Effector CD4-positive, alpha-beta T cell (primary cell): ENCODE measurements at places on chromosomes 5 and 9.
A peak's percentile ranks its signal among the peaks of the same experiment; 100 is the strongest.

DNA sequence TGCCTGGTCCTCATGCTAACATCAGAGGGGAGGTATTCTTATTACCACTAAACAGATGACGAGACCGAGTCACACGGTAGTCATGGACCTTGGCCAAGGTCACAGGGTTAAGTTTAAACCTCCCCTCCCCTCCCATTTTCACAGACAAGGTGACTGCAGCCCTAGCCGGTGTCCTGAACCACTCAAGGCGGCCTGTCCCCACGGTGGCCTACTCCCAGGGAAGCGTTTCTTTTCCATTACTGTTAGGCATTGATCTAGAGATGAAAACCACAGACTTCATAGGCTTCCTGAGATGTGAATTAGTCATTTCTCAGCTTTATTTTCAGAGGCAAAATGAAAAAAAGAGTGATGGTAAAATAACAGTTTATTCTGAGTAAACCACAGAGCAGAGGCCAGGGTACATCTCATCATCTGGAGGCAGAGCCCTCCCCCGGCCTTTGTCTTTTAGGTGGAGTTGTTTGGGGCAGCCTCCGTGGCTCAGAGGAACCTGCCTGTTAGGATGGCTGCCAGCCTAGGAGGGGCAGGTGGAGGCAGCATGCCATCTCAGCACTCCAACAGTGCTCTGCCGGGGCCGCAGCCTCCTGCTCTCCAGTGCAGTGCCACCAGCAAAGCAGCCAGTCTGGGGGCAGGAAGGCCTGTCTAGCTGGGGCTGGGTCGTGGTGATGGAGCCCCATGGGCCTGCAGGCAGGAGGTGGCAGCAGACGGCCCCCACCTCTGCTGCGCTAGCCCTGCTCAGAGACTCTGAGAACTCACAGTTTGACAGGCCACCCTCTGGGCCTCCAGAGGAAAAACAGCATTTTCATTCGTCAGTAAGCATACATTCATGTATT is 71.2 kb downstream of the RAPGEF1 start:
- peak; percentile 65 for DNase-seq

DNA sequence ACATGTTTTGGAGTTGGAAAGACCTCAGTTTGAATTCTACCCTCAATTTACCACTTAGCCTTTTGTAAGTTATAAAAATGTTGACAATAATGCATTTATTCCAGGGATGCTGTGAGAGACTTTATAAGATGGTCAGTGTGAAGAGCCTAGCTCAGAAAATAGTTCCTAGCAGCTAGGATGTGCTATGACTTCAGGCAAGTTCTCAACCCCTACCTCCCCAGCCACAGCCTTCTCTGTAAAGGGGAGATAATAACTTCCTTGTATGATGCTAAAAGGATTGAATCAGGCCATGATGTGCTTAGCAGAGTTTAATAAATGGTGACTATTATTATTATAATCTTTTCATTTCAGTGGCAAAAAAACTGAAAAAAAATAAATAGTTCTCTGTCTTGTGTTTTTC is 77.6 kb downstream of the ALDH1A1 start:
- no peak for DNase-seq

DNA sequence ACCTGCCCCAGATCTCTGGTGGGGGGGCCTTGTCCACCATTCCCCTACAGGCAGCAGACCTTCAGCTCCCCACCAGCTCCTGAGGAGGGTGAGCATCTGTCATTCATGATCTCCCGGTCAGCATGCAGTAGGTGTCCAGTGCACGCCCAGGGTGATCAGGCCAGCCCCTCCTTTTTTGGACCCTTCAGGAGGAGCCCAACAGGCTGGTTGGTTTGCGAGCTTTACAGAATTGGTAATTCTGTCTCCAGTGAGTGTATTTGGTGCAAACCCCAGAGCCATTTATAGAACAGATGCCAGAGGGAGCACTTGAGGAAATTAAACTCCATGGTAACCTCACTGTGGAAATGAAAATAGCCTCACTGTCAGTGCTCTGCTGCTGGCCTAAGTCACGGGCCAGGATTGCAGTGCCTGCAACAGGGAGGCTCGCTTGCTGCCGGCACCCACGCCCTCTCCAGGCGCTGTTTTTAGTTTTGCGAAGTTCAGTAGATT is 23.4 kb downstream of the WNK2 start:
- no peak for DNase-seq

DNA sequence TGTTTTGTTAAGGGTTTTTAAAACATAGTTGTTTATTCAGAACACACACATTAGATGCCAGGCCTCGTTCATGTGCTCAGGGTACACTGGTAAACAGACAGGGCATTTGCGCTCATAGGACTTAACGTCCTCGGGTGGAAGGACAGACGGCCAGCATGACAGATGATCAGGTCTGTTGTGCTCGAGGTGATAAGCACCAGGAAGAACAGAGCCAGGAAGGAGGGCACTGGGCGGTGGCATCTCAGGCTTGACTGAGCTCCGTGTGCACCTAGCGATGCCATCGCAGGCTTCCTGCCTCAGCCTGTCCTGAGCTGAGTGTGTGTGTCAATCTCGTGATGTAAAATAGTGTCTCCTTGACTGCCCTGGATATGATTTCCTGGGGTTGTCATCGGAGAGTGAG is 96.5 kb downstream of the EHMT1 start:
- no peak for DNase-seq

GRCh38 chr5:95042037-95042436 is 242.9 kb downstream of the MCTP1 start:
- no peak for DNase-seq
